ENCODE measurements at places on chromosomes 5 and 9.

DNA sequence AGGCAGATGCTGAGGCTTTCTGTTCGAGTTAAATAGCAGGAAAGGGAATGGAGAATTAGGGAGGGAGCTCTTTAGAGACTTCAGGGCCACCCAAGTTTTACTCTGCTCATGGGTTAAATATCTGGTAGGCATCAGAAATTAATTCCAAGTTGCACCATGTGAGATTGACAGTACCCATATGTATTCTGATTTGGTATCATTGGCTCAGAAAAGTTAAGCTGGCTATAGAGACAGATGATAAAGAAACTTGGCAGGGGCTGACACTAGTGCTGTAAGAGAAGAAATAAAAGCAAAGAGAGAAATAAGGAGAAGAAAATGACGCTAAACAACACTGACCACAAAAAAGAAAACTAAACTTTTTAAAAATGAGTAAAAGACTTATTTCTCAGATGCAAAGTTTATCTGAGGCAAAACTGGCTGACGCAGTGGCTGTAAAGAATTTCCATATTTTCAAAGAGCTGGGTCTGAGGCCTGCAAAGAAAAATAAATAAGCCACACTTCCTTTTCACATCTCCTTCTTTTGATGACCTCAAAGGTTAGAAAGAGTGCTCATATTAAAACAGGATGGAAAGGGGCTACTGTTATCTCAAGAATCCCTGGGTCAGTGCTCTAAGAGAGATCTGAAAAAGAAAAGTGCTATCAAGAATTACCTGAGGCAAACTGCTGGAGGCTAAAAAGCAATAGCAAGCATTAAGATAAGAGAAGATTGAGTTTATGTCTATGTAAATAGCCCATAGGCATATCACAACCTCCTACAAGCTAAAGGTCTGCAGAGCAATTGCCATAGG lies 399.0 kb upstream of the MEF2C start:
- no peak for DNase-seq

DNA sequence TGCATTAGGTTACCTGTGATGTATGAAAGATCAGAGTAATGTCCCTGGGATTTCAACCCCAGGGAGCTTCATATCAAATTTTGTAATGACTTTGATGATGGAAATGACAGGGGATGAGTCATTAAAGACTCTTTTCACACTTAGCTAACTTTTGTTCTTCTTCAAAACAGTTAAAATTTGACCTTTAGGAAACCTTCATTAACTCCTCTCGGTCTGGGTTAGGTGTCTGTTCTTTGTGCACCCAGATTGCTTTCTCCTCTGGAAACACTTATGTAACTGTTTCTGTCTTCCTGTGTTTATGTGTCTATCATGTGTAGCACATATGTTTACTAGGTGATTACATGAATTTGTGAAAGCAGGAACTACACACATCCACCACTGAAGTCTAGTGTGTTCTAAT lies 1.6 kb downstream of the SRFBP1 start:
- DNase-seq, result no peak

DNA sequence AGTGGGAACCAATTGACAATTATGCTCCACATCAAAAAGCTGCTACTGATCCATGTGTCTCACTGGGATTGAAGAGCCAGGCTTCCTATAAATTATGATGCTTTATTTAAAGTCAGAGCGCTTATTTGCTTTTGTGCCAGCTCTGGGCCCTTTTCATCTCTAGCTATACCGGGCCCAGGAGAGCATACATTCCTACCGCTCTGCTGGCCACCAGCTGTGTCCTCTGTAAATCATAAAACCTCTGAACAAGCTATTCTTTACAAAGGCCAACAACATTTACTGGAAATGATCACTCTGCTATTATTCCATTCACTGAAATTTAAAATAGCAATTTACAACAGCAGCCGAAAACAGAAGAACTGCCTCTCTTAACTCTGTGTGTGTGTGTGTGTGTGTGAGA lies 86.6 kb downstream of the ZNF608 start:
- no peak for DNase-seq

DNA sequence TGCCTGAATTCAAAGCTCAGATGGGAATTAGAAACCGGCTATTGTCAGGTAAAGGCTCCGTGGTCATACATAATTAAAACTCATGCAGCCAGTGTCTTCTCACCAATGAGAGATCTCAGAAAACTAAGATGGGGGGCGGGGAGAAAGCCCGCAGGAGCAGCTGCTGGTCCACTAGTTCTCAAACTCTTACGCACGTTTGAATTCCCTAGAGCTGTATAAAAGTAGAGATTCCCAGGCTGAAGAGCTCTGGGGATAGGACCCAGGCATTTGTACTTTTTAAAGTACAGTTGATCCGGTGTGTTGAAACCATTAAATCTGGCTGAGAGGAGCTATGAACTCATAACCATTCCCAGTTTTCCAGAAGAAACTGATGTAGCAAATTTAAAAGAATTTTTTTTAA lies 68.5 kb downstream of the FRMD3 start:
- DNase-seq, result no peak

DNA sequence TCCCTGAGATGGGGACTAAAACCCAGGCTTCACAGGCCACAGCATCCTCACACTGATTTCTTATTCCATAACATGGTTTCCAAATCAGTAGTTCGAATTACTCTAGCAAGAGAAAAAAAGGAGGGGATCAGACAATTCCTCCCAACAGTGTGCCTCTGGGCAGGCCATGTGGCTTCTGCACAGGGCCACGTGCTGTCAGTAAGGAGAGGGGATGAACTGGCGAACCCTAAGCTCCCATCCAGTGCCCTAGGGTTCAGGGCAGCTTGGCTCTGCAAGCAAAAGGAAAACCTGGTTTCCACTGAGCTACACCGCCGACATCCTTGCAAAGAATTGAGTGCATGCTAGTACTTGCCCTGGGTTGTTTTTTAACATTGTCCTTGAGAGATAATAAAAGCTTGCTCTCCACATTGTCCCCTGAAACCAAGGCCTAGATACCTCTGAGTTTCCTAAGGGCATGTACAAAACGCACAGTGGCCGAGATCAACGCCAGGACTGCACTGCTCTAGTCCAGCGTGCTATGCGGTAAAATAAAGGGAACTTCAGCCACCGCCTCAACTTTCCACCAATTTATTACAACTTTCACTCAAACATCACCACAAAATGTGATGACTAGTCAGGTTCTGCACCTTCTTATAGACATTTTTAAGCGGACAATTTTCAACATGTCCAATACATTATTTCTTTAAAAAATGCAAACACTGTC lies 4.5 kb downstream of the CAMSAP1 start:
- DNase-seq, result no peak

DNA sequence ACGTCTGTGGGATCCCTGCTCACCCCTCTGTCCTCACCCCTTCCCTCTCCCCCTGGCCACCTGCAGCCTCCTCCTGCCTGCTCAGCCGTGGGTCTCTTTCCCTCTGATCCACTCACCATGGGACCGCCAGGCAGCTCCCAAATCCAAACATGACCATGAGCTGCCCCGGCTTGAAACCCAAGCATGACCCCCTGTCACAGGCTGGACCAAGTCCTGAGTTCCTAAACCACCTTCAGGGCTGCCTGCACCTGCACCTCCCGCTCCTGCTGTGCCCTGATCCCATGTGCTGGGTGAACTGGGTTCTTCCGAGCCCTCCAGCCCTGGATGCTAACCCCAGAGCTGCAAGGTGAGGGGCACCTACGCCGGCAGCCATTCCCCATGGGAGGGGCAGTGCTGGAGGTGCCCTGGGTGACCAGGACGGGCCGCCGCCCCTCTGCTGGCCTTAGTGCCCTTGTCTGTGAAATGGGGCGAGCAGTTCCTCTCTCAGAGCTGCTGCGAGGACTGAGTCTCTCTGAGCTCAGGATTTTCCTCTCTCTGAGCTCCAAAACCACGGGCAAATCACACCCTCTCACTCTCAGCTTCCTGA lies 149.6 kb downstream of the GAPVD1 start:
- DNase-seq, result no peak

- DNase-seq, result no peak
These were observed 5.6 kb upstream of the PURA start for GRCh38 chr5:140108093-140109017.

GRCh38 chr5:43409809-43410271 lies 2.4 kb downstream of the CCL28 start:
- no peak for DNase-seq

DNA sequence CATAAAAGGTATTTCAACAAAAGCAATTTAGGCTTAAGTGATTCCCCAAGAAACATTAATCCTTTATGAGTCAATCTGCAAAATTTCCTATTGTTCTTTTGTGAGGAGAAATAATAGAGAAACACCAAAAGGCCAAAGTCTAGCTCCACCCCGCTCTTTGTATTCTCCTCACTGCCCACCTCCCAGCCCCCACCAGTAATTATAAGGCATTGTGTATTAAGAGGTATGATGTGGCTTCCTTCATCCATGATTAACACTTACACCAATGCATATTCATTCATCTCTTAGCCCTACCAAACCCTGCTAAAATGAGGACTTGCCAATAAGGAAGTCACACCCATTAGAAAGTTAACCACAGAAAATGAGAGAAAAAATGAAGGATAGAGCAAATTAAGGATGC lies 105.3 kb upstream of the SPATA31D4 start:
- DNase-seq, result no peak

GRCh38 chr5:33691856-33692255 lies 199.9 kb downstream of the ADAMTS12 start:
- DNase-seq, result no peak

GRCh38 chr9:91196103-91196950 lies 165.4 kb downstream of the AUH start:
- no peak for DNase-seq

DNA sequence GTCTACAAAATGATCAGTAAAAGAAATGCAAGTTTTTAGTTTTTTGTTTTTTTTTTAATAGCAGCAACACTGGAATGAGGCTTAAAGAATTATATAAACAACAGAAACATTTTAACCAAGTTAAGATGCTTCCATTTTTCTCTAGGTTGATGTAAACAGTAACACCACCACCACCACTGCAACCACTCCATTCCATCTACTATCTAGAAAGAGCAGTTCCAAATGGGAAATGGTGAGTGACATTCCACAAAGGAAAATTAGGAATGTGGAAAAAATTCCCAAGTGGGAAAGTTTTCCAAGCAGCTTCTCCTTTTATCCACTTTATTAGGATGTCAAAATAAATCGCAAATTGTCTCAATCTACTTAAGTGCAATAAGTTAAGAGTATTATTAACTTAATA lies 32.6 kb downstream of the SLC38A9 start:
- DNase-seq, result no peak

GRCh38 chr5:54753034-54753433 lies 232.4 kb downstream of the ESM1 start:
- DNase-seq, result no peak

DNA sequence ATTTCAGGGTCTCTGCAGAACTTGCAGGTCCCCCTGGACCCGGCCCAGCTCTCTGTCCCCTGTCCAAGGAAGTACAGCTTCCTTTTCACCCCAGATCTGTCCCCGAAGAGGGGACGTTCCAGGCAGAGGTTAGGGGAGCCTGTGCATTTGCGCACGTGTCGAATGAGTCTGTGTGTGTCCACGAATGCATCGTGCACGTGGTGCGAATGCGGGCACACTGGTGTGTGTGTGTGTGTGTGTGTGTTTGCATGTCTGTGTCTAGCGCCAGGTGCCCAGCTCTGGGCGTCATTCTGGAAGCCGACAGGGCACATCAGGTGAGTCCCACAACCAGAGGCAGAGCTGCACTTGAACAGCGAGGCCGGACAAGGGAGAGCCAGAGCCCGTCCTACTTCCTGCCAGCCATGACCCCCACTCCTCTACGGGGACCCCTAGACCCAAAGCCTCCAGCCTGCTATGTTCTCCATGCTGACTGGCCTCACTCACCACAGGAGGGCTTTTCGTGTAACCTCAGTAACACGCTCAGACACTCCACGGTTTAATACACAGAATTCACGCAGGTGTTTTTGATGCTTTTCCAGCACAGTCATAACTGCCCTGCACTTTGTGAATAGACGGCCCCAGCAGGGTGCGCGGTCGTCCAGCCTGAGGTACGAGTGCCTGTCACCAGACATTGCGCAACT lies 41.3 kb upstream of the CACNA1B start:
- no peak for DNase-seq

DNA sequence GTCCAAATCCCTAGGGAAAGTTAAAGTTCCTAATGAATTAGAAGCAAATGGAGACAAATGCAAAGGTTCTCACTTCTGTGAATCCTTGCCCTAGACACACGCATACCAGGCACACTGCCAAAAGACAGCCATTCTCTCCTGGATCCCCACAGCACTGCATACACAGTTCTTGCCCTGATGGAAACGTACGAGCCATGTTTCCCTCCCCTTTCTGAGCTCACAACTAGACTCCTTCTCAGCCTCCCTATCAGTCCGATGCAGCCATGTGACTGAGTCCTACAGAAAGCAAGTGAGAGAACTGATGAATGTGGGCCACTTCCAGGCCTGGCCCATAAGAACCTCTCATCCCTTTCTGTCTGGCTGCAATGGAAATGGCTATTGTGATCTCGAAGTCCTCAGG lies 92.0 kb downstream of the ZNF608 start:
- DNase-seq, result no peak

DNA sequence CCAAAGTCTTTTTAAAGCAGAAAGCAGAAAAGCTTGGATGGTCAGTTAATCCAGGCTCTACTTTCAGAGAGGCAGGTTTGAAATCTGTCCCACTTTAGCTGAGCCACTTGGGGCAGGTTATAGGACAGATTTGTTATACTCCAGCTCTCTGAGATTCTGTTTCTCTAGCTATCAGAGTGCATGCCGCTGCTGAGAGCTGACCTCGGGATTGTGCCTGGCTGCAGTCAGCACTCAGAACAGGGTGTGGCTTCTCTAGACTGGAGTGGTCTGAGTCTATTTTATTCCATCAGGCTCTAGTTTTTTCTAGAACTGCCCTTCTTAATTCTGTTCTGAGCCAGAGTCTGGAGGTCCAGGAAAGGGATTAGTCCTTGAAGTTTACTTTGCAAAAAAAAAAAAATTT lies 67.7 kb downstream of the NDFIP1 start:
- no peak for DNase-seq

GRCh38 chr5:59126708-59127573 lies 544.1 kb downstream of the RAB3C start:
- DNase-seq, result no peak

GRCh38 chr9:110543631-110544051 lies 35.9 kb downstream of the SVEP1 start:
- no peak for DNase-seq

DNA sequence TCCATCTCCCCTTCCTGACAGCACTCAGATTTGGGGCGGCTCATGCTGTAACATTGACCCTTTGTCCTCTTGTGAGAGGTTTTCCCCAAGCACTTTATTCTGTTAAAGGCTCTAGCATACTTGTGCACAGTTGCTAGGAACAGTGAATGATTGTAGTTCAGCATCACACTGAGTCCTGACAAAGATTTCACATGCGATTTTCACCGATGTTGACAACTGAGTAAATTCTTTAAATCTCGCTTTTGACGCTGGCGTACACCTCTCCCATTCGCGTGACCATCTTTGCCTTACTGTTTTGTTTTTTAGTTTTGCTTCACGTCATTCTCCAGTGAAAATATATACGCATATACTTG lies 780 bp downstream of the CDC37L1 start:
- DNase-seq, result no peak

DNA sequence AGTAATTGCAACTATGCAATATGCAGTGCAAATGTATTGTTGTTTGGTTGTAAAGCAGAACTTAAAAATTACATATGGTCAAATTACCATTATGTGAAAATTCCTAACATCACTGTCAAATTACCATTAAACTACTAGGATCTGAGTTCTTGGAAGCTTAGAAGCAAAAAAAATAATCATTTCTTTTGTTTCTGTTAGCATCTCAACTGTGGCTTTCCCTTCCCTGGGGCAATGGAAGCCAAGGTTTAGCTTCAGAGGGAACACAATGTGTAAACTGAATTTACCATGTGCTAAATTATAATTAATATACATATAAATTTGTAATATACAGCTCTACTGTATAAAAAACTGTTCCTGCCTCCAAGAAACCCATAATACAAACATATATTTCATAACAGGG lies 159.4 kb downstream of the GNAQ start:
- no peak for DNase-seq

All from NCI-H524 treated with DMSO at 0.1 percent for 48 hours (cell line).